Stomach (tissue), 19 donors: ENCODE measurements at places on chromosomes 1 and 21. TPM values are rescaled to one million over a fixed set of nuclear protein-coding genes. Genes with fewer than 3 reads are reported as not detected.
A peak's percentile ranks its signal among the peaks of the same experiment; 100 is the strongest.

DNA sequence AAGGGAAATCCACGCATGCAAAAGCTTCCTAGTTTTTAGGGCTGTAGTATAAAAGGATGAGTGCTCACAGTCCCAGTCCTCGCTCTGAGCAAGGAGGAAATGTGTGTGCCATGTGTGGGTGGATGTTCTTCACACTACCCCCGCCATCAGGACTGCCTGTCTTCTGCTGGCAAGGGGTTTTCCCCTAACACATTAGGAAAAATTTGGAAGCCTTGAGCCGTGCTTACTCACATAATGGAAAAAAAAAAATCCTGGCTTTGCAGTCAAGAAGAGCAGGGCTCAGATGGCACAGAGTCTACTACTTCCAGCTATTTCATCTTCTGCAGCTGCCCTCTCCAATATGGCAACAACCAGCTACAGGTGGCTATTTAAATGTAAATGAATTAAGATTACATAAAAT, 363.1 kb downstream of the PLPP3 start:
- H3K4me1 ChIP-seq = no peaks in the 10 kb centered on the region
- H3K4me3 ChIP-seq = no peak overlapping the region
- H3K27ac ChIP-seq = no peak overlapping the region
- DNase-seq = no peak
- no peaks in the 10 kb centered on the region for H3K36me3 ChIP-seq

DNA sequence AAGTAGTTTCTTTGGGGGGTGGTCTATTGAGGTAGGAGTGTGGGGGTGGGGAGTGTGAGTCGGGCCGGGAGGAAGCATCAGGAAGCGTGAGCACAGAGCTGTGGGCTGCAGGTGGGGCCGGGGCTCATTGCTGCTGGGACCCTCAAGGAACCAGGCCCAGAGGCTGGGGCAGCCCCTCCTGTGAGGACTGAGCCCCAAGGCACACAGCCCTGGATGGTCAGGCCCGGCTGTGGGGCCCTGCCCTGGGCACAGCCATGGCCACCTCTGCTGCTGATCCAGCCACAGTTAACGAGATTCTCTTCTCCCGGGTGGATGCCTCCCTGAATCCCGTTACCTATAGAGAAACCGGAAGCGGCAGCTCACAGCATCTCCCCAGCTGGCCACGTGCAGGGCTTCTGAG, 22.9 kb upstream of the SUMO3 start:
- DNase-seq = no peak
- H3K27me3 ChIP-seq = no peaks in the 10 kb centered on the region
- no peak overlapping the region for H3K27ac ChIP-seq
- no peak overlapping the region for H3K4me3 ChIP-seq
- H3K4me1 ChIP-seq = peaks cover 20% of the 10 kb centered on the region

DNA sequence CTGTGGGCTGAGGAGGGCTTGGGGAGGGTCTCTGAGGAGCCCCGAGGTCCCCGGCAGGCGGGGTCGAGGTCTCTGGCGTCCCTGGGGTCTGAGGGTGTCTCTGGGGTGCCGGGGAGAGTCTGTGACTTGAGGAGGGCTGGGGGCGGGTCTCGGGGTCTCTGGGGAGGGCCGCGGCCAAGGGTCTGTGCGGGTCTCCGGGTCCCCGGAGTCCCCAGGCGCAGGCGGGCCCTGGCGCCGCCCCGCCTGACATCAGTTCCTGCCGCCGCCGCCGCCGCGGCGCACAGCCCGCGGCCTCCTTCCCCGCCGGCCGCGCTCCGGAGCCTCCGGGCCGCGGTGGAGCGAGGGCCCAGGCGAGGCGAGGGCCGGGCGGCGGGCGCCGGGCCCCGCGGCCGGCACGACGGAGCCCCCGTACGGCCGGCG, at the start of gene PLEKHM2:
TSS of gene PLEKHM2 (plus strand) at position 279 of the 420 bp plus-strand sequence. CDS start 239 bp downstream, outside the sequence.
- H3K36me3 ChIP-seq = peaks cover under 1% of the 10 kb centered on the region
- H3K27ac ChIP-seq = peak within 1 kb of the TSS; percentile 99
- peak within 1 kb of the TSS; percentile 82 for H3K4me3 ChIP-seq

- no peaks in the 10 kb centered on the region for H3K27me3 ChIP-seq
- H3K36me3 ChIP-seq = no peaks in the 10 kb centered on the region
- no peak overlapping the region for H3K27ac ChIP-seq
- H3K4me3 ChIP-seq = no peak overlapping the region
- peaks cover 5% of the 10 kb centered on the region for H3K4me1 ChIP-seq
- no peak for DNase-seq
Observed at GRCh38 chr21:39062196-39062595, 121.1 kb downstream of the PSMG1 start.

- no peaks in the 10 kb centered on the region for H3K27me3 ChIP-seq
- no peaks in the 10 kb centered on the region for H3K36me3 ChIP-seq
- DNase-seq = no peak
- no peak overlapping the region for H3K4me3 ChIP-seq
Observed at GRCh38 chr1:236736761-236737160, 50.5 kb downstream of the ACTN2 start.

GRCh38 chr21:37057614-37058013, 15.3 kb downstream of the PIGP start:
- no peak for DNase-seq
- no peak overlapping the region for H3K4me3 ChIP-seq
- no peak overlapping the region for H3K27ac ChIP-seq
- no peaks in the 10 kb centered on the region for H3K27me3 ChIP-seq
- H3K36me3 ChIP-seq = no peaks in the 10 kb centered on the region
- no peaks in the 10 kb centered on the region for H3K4me1 ChIP-seq

- H3K4me1 ChIP-seq = peaks cover 4% of the 10 kb centered on the region
- no peak for DNase-seq
- H3K27me3 ChIP-seq = no peaks in the 10 kb centered on the region
- H3K4me3 ChIP-seq = no peak overlapping the region
- no peaks in the 10 kb centered on the region for H3K36me3 ChIP-seq
Observed at GRCh38 chr1:10851024-10852013, 54.9 kb upstream of the CASZ1 start.

DNA sequence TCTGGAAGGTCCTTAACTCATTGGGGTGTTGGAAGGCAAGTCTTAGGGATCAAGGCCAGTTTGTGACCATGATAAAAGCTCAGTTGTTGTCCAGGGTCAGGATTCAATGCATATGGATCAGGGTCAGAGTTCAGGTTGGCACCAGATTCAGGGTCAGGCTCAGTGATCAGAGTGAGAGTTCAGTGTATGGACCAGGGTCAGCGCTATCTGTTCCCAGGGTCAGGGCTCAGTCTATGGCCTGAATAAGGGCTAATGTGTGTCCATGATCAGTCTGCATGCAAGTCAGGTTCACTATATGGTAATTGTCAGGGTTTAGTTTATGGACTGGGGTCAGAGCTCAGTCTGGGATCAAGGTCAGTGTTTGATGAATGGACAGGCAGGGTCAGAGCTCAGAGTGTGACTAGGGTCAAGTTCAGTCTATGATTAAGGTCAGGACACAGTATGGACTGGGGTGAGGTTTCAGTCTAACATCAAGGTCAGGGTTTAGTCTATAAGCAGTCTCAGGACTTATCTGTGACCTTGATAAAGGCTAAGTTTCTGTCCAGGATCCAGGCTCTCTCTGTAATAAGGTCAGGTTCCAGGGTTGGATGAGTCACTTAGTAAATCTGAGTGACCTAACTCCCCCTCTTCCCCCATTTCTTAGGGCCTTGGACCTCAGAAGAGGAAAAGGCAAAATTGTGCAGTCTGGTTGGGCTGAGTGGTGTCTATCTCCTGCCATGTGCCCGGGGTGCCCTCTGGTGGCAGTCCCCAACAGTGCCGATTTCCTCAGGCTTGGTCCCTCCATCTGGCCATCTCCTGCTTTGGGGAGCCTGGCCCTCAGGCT, 23.8 kb downstream of the KNCN start:
- H3K27me3 ChIP-seq = peaks cover 17% of the 10 kb centered on the region
- no peak overlapping the region for H3K4me3 ChIP-seq
- H3K27ac ChIP-seq = no peak overlapping the region
- peak; percentile 88 for DNase-seq

- no peak for DNase-seq
- no peaks in the 10 kb centered on the region for H3K4me1 ChIP-seq
- H3K27ac ChIP-seq = no peak overlapping the region
- no peaks in the 10 kb centered on the region for H3K27me3 ChIP-seq
Observed at GRCh38 chr1:195430826-195431225, 1177.4 kb downstream of the KCNT2 start.

DNA sequence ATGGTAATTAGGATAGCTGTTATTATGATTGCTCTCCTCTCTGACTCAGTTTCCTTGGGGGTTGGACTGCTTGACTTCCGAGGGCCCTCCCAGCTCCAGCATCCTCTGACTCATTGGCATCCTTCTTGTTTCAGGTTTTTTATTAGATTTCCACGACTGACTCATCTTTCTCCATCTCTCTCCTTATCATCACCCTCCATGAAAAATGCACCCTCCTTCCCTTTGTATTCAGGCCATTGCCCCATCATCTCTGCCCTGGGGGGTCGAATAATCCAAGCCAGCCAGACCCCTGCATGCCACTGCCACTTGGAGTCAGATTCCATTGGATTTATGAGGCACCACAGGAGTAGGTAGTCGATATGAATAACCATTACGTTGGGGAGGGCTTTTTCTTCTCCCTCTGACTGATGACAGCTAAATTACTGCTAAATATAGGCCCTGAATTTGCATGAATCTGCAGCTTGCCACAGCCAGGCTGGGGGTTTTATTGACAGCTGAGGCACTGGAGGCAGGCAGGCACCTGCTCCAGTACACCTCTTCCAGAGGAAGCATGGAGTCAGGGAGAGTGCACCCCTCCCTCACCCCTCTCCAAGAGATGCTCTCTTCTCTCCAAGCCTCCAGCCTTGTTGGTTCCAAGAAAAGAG, 91.7 kb downstream of the C1orf94 start:
- no peaks in the 10 kb centered on the region for H3K36me3 ChIP-seq
- H3K4me1 ChIP-seq = no peaks in the 10 kb centered on the region
- H3K27ac ChIP-seq = no peak overlapping the region
- no peak overlapping the region for H3K4me3 ChIP-seq

GRCh38 chr1:209404577-209404976, 178.9 kb upstream of the CAMK1G start:
- H3K4me3 ChIP-seq = no peak overlapping the region
- H3K27me3 ChIP-seq = no peaks in the 10 kb centered on the region
- H3K27ac ChIP-seq = no peak overlapping the region
- no peaks in the 10 kb centered on the region for H3K4me1 ChIP-seq
- no peaks in the 10 kb centered on the region for H3K36me3 ChIP-seq
- no peak for DNase-seq

- no peaks in the 10 kb centered on the region for H3K27me3 ChIP-seq
- H3K4me3 ChIP-seq = no peak overlapping the region
- H3K27ac ChIP-seq = no peak overlapping the region
Observed at GRCh38 chr21:31509194-31510017, 150.1 kb upstream of the SOD1 start.

DNA sequence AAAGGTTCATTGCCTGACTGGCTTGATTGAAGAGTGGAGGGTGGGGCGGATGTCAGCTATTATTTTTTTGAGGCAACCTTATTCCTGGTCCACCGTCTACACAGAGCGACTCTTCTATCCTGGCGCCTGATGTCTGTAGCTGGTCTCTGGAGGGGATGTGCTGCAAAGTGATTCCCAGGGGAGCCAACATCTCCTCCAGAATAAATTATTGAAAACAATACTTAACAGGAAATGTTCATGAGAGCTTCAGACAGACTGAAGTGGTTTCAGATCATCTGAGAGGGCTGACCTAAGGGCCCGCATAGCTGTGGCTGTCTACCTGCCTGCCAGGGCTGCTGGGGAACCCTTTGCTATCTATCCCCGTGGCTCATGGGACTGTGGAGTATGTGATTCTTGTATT, 66.7 kb downstream of the TEX35 start:
- H3K36me3 ChIP-seq = no peaks in the 10 kb centered on the region
- H3K4me3 ChIP-seq = no peak overlapping the region
- no peak for DNase-seq
- H3K4me1 ChIP-seq = no peaks in the 10 kb centered on the region
- no peaks in the 10 kb centered on the region for H3K27me3 ChIP-seq
- no peak overlapping the region for H3K27ac ChIP-seq

DNA sequence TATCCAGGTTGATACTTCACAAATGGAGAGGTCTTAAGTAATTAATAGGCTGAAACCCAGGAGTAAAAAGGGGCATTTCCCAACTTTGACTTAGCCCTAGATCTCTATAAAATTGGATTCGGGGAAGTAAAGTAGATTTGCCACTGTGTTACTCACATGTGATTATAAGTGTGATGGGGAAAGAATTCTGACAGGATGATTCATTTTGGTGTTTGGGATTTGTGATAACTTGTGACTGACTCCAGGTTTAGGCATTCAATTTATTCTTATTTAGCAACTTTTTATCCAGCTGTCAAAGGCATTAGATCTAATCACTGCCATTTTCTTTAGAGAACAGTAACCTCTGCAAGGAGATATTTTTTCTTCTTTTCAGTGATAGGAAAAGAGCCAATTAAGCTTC, 175.5 kb downstream of the ASTN1 start:
- H3K4me3 ChIP-seq = no peak overlapping the region
- no peaks in the 10 kb centered on the region for H3K36me3 ChIP-seq
- no peak for DNase-seq
- H3K27ac ChIP-seq = no peak overlapping the region
- H3K4me1 ChIP-seq = no peaks in the 10 kb centered on the region

GRCh38 chr21:25999921-26000582, 170.5 kb downstream of the APP start:
- no peak for DNase-seq
- no peaks in the 10 kb centered on the region for H3K27me3 ChIP-seq

- no peak for DNase-seq
- H3K4me1 ChIP-seq = peaks cover 2% of the 10 kb centered on the region
- H3K4me3 ChIP-seq = no peak overlapping the region
- H3K27ac ChIP-seq = no peak overlapping the region
- H3K27me3 ChIP-seq = no peaks in the 10 kb centered on the region
- no peaks in the 10 kb centered on the region for H3K36me3 ChIP-seq
Observed at GRCh38 chr1:78060857-78061563, 15.2 kb downstream of the GIPC2 start.

- H3K27ac ChIP-seq = no peak overlapping the region
- H3K36me3 ChIP-seq = peaks cover 4% of the 10 kb centered on the region
- no peak overlapping the region for H3K4me3 ChIP-seq
- no peaks in the 10 kb centered on the region for H3K4me1 ChIP-seq
Observed at GRCh38 chr1:92505015-92505692, 18.4 kb upstream of the GFI1 start.

DNA sequence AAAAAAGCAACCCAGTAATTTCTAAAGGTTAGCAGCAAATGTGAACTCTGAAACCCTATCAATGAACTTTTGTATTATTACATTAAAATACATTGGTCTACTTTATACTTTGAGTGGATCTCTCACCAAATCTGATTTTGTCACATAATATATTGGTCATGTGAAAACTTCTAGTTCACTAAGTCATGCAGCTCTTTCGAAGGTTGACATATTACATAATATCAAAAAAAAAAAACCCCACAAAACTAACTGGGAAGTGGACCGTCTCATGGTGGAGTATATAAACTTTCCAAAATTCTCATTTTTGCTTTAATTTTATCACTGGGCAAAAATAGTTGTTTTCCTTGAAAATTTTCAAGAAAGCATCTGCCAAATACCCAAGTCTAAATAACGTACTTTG, 50.4 kb downstream of the GATAD2B start:
- H3K27ac ChIP-seq = no peak overlapping the region
- no peaks in the 10 kb centered on the region for H3K36me3 ChIP-seq
- H3K4me1 ChIP-seq = peaks cover 4% of the 10 kb centered on the region

Gene RAB25
- total RNA-seq = 45.5 TPM

Gene MATN1
- total RNA-seq = not detected

Gene SNRNP40
- 15.4 TPM for total RNA-seq

Gene IBA57
- total RNA-seq = 1.2 TPM

Gene ADORA3
- 0.29 TPM for total RNA-seq

Gene DYRK1A
- 99.4 TPM for total RNA-seq

Gene OR14K1
- not detected for total RNA-seq

Gene PIP5K1A
- total RNA-seq = 103 TPM
